Skin of body (tissue), 3 donors: ENCODE measurements at places on chromosomes 4 and X. TPM values are rescaled to one million over a fixed set of nuclear protein-coding genes. Genes with fewer than 3 reads are reported as not detected.

RPL39 gene
- 2,477 TPM for total RNA-seq

RBM46 gene
- total RNA-seq: not detected

C1QTNF7 gene
- 3.7 TPM for total RNA-seq

HTR2C gene
- total RNA-seq: not detected

CXXC4 gene
- 0.59 TPM for total RNA-seq

ZCCHC18 gene
- total RNA-seq: 0.79 TPM

UVSSA gene
- total RNA-seq: 9.7 TPM

ADAMTS3 gene
- total RNA-seq: 2.4 TPM

GPR50 gene
- not detected for total RNA-seq

RHOXF2B gene
- not detected for total RNA-seq

TENM3 gene
- total RNA-seq: 10.2 TPM

DCLK2 gene
- 11.7 TPM for total RNA-seq

TRIM61 gene
- 1.2 TPM for total RNA-seq

ZNF732 gene
- total RNA-seq: 4.5 TPM

RAPGEF2 gene
- 49.3 TPM for total RNA-seq

CABS1 gene
- not detected for total RNA-seq

FAM13A gene
- 71.2 TPM for total RNA-seq

NKRF gene
- 8.1 TPM for total RNA-seq

SMPX gene
- total RNA-seq: 40.1 TPM

FLNA gene
- total RNA-seq: 397 TPM

SMIM10 gene
- 2.3 TPM for total RNA-seq

RHOXF2 gene
- not detected for total RNA-seq

C4orf51 gene
- total RNA-seq: not detected

ESX1 gene
- not detected for total RNA-seq

XAGE1A gene
- total RNA-seq: not detected

HPSE gene
- 3.9 TPM for total RNA-seq

FGG gene
- not detected for total RNA-seq

IL21 gene
- total RNA-seq: not detected

USP17L21 gene
- not detected for total RNA-seq

PDLIM3 gene
- 52.5 TPM for total RNA-seq

GC gene
- total RNA-seq: not detected

DDIT4L gene
- 8.5 TPM for total RNA-seq

NXT2 gene
- total RNA-seq: 15.2 TPM

FGFR3 gene
- total RNA-seq: 30.4 TPM

SNX25 gene
- 13.0 TPM for total RNA-seq

NPY2R gene
- 0.20 TPM for total RNA-seq

STAG2 gene
- 127 TPM for total RNA-seq

WAS gene
- 5.6 TPM for total RNA-seq

KDR gene
- total RNA-seq: 32.4 TPM

CNOT6L gene
- 39.3 TPM for total RNA-seq

ZNF185 gene
- total RNA-seq: 17.7 TPM

CORIN gene
- 11.8 TPM for total RNA-seq

ARR3 gene
- not detected for total RNA-seq

GPM6B gene
- 17.5 TPM for total RNA-seq

XAGE2 gene
- total RNA-seq: 0.69 TPM

GSX2 gene
- total RNA-seq: not detected

IL3RA gene
- total RNA-seq: 5.7 TPM

GPR34 gene
- total RNA-seq: 10.9 TPM

SLITRK2 gene
- total RNA-seq: 2.5 TPM

KLB gene
- 6.4 TPM for total RNA-seq
